ENCODE measurements at places on chromosomes 3 and 15.

DNA sequence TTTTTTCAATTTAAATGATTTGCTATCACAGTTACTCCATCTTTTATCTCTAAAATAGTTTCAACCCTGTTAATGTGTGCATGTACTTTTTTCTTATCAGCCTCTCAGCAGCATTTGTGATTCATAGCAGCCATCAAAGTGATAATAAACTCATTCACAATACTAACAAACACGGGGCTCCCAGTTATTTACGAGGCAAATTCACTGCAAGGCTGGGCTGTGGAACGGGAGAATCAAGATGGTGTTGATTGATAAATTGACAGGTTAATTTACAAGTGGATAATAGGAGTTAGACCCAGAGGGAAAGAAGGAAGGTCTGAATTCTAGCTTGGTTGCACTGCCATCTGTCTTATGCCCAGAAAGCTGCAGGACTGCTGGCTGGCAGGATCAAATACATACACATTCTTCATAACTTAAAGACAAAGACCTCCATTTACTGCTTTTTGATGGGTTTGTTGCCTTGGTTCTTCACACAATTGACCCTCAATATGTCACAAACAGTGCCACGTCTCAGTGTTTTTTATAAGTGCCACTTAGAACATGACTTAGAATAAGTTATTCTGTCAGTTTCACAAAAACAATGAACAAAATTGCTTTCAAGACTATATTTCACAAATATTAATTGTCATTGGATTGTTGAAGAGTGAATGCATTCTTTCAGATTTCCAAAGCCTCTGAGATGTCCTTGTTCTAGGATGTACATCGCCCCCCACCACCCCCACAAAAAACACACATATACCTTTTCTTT lies 562.8 kb downstream of the NR2F2 start:
- no peak overlapping the region for H3K4me3 ChIP-seq
- H3K27me3 ChIP-seq: no peaks in the 10 kb centered on the region
- H3K4me1 ChIP-seq: peaks cover 3% of the 10 kb centered on the region
- peak; percentile 29 for DNase-seq

GRCh38 chr15:101469520-101470288 lies 19.8 kb downstream of the PCSK6 start:
- peaks cover 20% of the 10 kb centered on the region for H3K27me3 ChIP-seq
- DNase-seq: peak; percentile 73
- H3K4me1 ChIP-seq: peaks cover 4% of the 10 kb centered on the region
- no peak overlapping the region for H3K4me3 ChIP-seq
- H3K27ac ChIP-seq: no peak overlapping the region

- no peaks in the 10 kb centered on the region for H3K27me3 ChIP-seq
- no peaks in the 10 kb centered on the region for H3K36me3 ChIP-seq
- DNase-seq: no peak
- no peak overlapping the region for H3K27ac ChIP-seq
- H3K4me3 ChIP-seq: no peak overlapping the region
Measured at GRCh38 chr3:82342521-82342920, 581.1 kb upstream of the GBE1 start.

GRCh38 chr3:138009476-138010272 lies at the start of gene CLDN18:
TSS of gene CLDN18 (plus strand) at chr3:138010165. CDS start at chr3:138010226, 61 bp downstream.
- no peaks in the 10 kb centered on the region for H3K27me3 ChIP-seq
- H3K4me3 ChIP-seq: no peak within 1 kb of the TSS
- no peak within 1 kb of the TSS for H3K27ac ChIP-seq
- no peaks in the 10 kb centered on the region for H3K4me1 ChIP-seq
- no peak for DNase-seq

- H3K27ac ChIP-seq: peak overlapping the region; percentile 92
- no peaks in the 10 kb centered on the region for H3K27me3 ChIP-seq
- peaks cover under 1% of the 10 kb centered on the region for H3K36me3 ChIP-seq
- DNase-seq: peak; percentile 85
Measured at GRCh38 chr3:129087138-129087702, 26.6 kb downstream of the GP9 start.

- H3K4me3 ChIP-seq: no peak overlapping the region
- H3K36me3 ChIP-seq: no peaks in the 10 kb centered on the region
- DNase-seq: no peak
- H3K27ac ChIP-seq: no peak overlapping the region
- H3K4me1 ChIP-seq: no peaks in the 10 kb centered on the region
Measured at GRCh38 chr3:67662733-67663132, 8.3 kb upstream of the SUCLG2 start.

DNA sequence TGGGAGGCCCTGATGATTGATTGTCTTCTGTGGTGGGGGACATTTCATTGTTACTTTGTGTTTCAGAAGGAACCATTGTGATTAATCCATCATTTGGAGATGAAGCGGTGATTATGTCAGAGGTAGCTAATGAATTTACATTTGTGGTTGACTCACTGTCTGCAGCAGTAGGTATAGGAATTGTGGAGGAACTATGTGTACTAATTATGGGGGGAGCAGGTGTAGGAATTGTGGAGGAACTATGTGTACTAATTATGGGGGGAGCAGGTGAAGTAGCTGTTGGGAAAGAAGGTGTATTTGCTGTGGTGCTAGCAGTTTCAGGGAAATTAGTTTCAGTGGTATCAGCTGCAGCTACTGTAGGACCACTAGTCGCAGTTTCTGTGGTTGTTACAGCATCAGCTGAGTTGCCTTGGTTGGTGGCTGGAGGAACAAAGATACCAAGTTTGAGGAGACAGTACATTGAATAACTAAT lies 6.9 kb downstream of the MUC13 start:
- no peaks in the 10 kb centered on the region for H3K36me3 ChIP-seq
- H3K4me3 ChIP-seq: no peak overlapping the region
- H3K27ac ChIP-seq: no peak overlapping the region
- no peaks in the 10 kb centered on the region for H3K4me1 ChIP-seq

GRCh38 chr3:107690522-107691138 lies 167.9 kb downstream of the BBX start:
- no peaks in the 10 kb centered on the region for H3K27me3 ChIP-seq
- no peak overlapping the region for H3K27ac ChIP-seq
- no peaks in the 10 kb centered on the region for H3K4me1 ChIP-seq
- H3K36me3 ChIP-seq: no peaks in the 10 kb centered on the region
- DNase-seq: peak; percentile 67

DNA sequence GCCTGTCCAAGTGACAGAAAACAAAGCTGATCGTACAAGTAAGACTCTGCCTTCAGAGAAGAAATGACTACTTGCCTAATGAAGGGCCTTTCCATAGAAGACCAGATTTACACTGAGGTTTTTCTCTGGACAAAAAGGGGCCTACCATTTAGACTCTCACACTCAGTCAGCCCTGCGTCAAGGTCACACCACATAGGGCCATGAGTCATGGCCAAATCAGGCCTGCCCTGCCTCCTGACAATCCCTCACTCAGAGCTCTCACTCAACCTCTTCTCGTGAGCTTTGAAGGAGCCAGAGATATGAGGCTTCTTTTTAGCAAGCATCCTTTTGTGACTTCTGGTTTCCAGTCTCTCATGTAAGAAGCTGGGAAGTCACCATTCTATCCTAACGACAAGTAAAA lies 68.1 kb upstream of the NMNAT3 start:
- H3K27ac ChIP-seq: no peak overlapping the region
- no peaks in the 10 kb centered on the region for H3K27me3 ChIP-seq
- no peak overlapping the region for H3K4me3 ChIP-seq
- no peak for DNase-seq
- no peaks in the 10 kb centered on the region for H3K36me3 ChIP-seq
- H3K4me1 ChIP-seq: no peaks in the 10 kb centered on the region

GRCh38 chr15:55959744-55960447 lies 33.5 kb downstream of the NEDD4 start:
- H3K36me3 ChIP-seq: no peaks in the 10 kb centered on the region
- H3K4me3 ChIP-seq: no peak overlapping the region
- DNase-seq: no peak
- no peaks in the 10 kb centered on the region for H3K27me3 ChIP-seq
- no peak overlapping the region for H3K27ac ChIP-seq

- H3K4me1 ChIP-seq: no peaks in the 10 kb centered on the region
- no peak for DNase-seq
- H3K4me3 ChIP-seq: no peak overlapping the region
- H3K27ac ChIP-seq: no peak overlapping the region
- no peaks in the 10 kb centered on the region for H3K36me3 ChIP-seq
Measured at GRCh38 chr3:16199769-16200168, 25.3 kb downstream of the GALNT15 start.

DNA sequence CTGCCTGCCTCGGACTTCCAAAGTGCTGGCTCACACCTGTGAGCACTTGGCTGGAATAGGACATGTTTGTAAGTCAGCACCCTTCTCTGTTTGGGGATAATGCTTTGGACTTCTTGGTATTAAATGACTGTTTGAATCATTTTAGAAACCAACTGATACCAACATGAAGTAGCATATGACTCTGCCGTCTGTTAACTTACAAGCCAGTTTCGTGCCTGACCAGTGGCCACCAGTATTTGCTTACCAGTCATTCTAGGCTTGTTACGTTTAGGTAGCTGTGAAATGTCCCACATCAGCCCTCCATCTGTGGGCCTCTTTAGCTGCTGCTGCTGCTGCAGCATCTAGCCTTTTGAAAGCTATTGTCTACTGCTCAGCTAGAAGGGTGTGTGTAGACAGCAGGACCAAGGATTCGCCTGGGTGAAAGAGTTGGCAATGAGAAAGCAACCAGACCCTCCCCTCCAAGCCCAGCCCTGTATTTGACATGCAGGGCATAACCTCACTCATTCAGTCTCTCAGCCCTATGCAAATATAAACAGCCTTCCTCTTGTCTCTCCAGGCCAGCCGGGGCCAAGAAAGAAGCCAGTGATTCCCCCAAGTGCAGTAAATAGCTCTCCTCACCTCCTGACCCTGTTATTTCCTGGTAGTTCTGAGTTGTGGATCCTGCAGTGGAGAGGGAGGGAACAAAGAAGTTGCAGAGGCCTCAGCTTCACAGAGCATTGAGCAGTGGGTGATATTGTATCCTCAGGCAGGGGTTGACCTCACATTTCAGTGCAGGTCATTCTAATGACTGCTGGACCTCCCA lies 51.0 kb downstream of the NKIRAS1 start:
- DNase-seq: peak; percentile 83
- H3K27ac ChIP-seq: peak overlapping the region; percentile 60
- H3K4me1 ChIP-seq: peaks cover 19% of the 10 kb centered on the region
- no peaks in the 10 kb centered on the region for H3K27me3 ChIP-seq
- H3K36me3 ChIP-seq: peaks cover 4% of the 10 kb centered on the region

GRCh38 chr15:65512189-65512588 lies 5.3 kb downstream of the DPP8 start:
- DNase-seq: no peak
- peaks cover 14% of the 10 kb centered on the region for H3K36me3 ChIP-seq
- H3K4me1 ChIP-seq: peaks cover 10% of the 10 kb centered on the region
- H3K27me3 ChIP-seq: no peaks in the 10 kb centered on the region
- peak overlapping the region; percentile 38 for H3K27ac ChIP-seq
- no peak overlapping the region for H3K4me3 ChIP-seq

GRCh38 chr3:136255672-136256406 lies 5.7 kb downstream of the PCCB start:
- H3K4me1 ChIP-seq: peaks cover 5% of the 10 kb centered on the region
- H3K4me3 ChIP-seq: no peak overlapping the region
- H3K27me3 ChIP-seq: no peaks in the 10 kb centered on the region
- no peak for DNase-seq
- H3K36me3 ChIP-seq: peaks cover 30% of the 10 kb centered on the region

DNA sequence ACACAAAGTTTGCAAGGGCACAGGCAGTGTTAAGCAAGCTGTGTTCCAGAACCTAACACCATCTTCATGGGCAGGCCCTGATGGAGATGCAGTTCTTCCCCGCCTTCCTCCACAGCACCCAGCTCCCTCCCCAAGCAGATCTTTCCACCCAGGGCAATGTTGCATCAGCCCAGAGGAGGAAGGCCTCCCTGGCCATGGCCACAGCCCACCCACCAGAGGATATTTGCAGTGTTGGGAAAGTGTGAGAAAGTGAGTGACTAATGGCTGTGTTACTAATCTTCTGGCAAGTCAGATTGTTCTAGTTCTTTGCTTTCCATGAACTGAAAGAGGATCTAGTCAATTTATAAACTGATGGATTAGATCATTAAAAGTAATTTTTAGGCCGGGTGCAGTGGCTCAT lies 42.0 kb upstream of the ATP10A start:
- no peak overlapping the region for H3K4me3 ChIP-seq
- H3K27ac ChIP-seq: no peak overlapping the region
- no peaks in the 10 kb centered on the region for H3K27me3 ChIP-seq
- peaks cover 36% of the 10 kb centered on the region for H3K4me1 ChIP-seq
- H3K36me3 ChIP-seq: no peaks in the 10 kb centered on the region

DNA sequence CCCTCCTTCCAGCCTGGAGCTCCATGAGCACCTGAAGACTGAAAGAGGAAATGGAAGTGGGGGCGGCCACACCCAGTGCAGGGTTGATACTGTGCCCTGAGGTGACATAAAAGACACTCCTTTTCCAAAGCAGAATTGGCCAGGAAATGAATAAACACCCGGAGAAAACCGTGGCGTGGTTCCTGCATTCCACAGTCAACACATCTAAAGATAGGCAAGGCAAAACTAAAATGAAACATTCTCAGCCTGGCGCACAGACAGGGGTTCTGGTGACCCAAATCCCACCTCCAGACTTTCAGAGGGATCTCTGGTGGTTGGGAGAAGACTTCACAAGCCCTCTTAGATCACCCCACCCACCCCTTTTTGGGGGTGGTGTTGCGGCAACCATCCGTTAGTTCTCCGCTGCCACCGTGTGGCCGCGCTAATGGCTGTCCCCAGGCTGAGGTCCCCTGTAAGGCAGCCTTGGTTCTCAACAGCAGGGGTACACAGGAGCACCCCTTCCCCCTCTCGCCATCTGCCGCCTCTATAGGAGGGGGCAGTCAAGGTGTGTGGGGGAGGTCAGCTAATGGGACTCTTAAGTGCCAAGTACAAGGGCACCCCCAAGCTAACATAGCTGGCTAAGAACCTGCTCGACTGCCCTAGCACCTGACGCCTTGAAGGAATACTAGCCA lies 2.5 kb upstream of the MST1R start:
- peaks cover 28% of the 10 kb centered on the region for H3K4me1 ChIP-seq
- peak overlapping the region; percentile 5 for H3K4me3 ChIP-seq
- no peaks in the 10 kb centered on the region for H3K27me3 ChIP-seq
- peaks cover 22% of the 10 kb centered on the region for H3K36me3 ChIP-seq
- no peak overlapping the region for H3K27ac ChIP-seq

DNA sequence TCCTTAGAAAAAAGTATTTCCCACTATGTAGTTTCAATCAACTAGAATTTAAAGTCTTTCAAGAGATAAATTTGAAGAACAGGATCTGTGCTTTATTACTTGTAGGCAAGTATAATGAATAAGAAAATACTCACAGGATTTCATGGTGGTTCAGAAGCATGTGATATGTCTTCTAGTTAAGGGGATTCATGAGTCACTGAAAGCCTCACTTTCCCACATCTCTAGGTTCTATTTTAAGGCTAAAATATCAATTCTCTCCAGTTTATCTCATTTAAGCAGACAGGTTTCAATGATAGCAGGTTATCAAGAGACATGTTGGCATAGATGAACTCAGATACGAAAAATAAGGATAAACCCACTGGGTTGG lies 437.8 kb upstream of the BCHE start:
- H3K27ac ChIP-seq: no peak overlapping the region
- no peak for DNase-seq
- H3K4me1 ChIP-seq: no peaks in the 10 kb centered on the region
- no peaks in the 10 kb centered on the region for H3K36me3 ChIP-seq

- no peak for DNase-seq
- H3K4me1 ChIP-seq: peaks cover 2% of the 10 kb centered on the region
Measured at GRCh38 chr15:69574506-69574905, 121.9 kb downstream of the RPLP1 start.

GRCh38 chr3:117932441-117932840 lies 1102.2 kb downstream of the IGSF11 start:
- no peak overlapping the region for H3K4me3 ChIP-seq
- no peaks in the 10 kb centered on the region for H3K27me3 ChIP-seq
- no peaks in the 10 kb centered on the region for H3K4me1 ChIP-seq
- no peak overlapping the region for H3K27ac ChIP-seq
- H3K36me3 ChIP-seq: no peaks in the 10 kb centered on the region

All from muscle of leg (tissue), 16 donors.